NCI-H1417 treated with DMSO at 0.1 percent for 48 hours (cell line): ENCODE measurements at places on chromosomes 12 and 14.
A peak's percentile ranks its signal among the peaks of the same experiment; 100 is the strongest.

GRCh38 chr14:49634547-49635334 lies at the start of gene DNAAF2:
Gene DNAAF2 (minus strand): TSS chr14:49635244. CDS start chr14:49635149, 95 bp downstream.
- peak; percentile 56 for DNase-seq

DNA sequence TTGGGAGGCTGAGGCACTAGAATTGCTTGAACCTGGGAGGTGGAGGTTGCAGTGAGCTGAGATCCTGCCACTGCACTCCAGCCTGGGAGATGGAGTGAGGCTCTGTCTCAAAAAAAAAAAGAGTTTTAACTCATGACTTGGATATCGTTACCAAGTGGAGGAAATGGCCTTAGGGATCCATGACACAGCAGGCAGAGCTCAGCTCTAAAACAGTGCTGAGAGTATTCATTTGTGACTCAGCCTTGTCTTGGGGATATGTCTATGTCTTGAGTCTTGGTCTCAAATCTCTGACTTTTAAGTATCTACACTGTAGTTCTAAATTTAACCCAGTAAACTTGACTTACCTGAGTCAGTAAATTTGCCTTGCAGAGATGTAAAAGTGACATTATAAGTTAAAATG lies 8.8 kb upstream of the PEX5 start:
- DNase-seq: no peak

DNA sequence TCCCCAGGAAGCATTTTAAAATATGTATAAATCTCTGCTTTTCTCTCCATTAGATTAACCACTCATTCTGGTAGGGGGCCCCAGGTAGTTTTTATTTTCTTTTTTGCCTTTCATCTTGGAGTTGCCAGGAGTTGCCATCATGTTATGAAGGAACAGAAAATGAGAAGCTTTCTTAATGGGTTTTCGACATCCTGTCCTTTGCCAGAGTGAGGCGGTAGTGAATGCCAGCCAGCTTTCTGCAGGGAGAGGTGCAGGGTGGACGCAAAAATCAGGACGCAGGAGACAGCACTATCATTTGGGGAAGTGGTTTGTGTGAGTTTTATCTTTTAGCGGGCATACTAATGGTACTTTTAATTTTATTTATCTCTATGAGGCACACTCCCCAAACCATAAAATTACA lies 1.7 kb downstream of the RASSF8 start:
- no peak for DNase-seq

- no peak for DNase-seq
These were observed 1.2 kb upstream of the BMAL2 start for GRCh38 chr12:27331291-27331926.

GRCh38 chr14:71918955-71919354 lies 13.3 kb upstream of the RGS6 start:
- DNase-seq: no peak

DNA sequence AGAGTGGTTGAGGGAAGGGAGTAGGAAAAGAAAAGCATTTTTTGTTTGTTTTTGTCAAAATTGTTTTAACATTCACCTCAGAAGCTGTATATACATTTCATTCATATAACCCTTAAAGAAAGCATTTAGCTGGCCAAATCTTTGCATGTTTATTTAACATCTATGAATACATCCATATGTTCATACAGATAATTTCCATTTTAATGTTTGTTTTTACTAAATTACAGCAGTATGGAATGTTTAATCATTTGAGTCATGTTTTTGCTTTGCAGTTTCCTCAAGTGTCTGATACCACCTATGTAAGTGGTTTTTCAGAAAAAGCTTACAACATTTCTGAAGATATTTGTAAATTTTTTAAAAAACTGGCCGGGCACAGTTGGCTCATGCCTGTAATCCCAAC lies 84.3 kb upstream of the ATF1 start:
- DNase-seq: no peak

- DNase-seq: no peak
These were observed 127.5 kb downstream of the TGFB3 start for GRCh38 chr14:75854111-75854799.

DNA sequence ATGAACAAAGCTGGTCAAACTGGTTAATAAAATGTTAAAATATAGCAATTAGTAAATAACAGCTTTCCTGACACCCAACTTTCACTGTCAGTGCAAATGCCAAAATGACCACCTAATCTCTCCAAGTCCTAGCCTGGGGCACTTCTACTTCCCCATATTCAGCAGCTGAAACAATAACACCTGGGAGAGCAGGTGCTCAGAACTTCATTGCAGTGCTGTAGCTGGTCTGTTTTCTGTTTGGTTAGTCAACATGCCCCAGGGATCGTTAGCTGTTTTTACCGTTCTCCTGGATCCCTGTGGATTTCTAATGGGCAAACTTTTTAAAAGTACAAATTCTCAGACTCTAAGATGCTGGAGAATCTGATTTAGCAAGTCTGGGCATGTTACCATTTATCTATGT lies 759.7 kb downstream of the GALC start:
- DNase-seq: peak; percentile 11

GRCh38 chr12:52494518-52494917 lies 1.5 kb upstream of the KRT6A start:
- no peak for DNase-seq

DNA sequence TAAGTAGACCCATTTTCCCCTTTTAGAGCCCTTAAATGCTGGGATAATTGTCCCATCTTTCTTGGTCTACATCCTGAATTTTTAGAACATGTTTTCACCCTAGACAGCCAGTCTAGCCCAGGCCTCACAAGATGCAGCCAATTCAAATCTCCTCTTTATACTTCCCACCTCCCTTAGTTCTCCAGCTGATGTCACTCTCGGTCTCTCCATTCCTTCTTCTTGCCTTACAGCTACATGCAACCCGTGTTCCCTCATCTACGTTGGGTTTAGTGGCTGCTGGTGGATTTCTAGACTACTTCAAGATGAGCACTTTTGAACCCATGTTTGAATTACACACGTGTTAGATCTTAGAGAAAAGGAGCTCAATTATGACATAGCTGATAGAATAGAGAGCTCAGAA lies 132.0 kb downstream of the PPM1H start:
- no peak for DNase-seq

- DNase-seq: no peak
These were observed 41.0 kb downstream of the GSC start for GRCh38 chr14:94728950-94729349.

GRCh38 chr12:2834581-2835491 lies at the start of gene NRIP2:
Gene NRIP2 (minus strand): TSS chr12:2835035. CDS start chr12:2834983, 52 bp downstream.
- DNase-seq: no peak

DNA sequence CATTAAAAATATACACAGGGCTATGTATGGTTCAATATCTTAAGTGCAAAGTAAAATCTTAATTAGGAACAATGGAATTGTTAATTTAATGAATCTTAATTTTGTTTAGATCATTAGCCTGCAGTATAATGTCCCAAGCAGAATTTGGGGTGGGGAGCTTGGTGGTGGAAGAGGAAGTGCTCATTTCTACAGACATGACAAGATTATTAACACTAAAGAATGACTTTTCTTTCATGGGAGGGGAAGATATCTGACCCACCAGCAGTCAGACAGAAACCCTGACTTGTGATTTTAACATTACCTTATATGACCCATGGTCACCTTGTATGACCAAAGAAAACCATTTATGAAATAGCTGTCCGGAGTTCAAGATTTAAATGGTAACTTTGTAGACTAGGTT lies 41.3 kb upstream of the HIF1A start:
- DNase-seq: no peak

GRCh38 chr14:77988970-77989369 lies 181.2 kb upstream of the NRXN3 start:
- no peak for DNase-seq

- no peak for DNase-seq
These were observed 142.8 kb upstream of the AMIGO2 start for GRCh38 chr12:47222520-47223030.

DNA sequence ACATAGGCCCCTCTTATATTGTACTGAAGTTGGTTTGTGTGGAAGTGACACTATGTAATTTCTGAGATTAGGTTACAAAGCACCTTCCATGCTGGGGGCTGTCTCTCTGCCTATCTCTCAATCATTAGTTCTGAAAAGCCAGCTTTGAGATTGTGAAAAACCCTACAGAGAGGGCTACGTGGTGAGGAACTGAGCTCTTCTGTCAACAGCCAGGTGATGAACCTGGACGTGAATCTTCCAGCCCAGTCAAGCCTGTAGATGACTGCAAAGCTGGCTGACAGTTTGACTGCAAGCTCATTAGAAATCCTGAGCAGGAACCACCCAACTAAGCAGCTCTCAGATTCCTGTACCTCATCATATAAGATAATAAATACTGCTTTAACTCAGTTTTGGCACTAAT lies 36.3 kb upstream of the BBS10 start:
- DNase-seq: no peak

DNA sequence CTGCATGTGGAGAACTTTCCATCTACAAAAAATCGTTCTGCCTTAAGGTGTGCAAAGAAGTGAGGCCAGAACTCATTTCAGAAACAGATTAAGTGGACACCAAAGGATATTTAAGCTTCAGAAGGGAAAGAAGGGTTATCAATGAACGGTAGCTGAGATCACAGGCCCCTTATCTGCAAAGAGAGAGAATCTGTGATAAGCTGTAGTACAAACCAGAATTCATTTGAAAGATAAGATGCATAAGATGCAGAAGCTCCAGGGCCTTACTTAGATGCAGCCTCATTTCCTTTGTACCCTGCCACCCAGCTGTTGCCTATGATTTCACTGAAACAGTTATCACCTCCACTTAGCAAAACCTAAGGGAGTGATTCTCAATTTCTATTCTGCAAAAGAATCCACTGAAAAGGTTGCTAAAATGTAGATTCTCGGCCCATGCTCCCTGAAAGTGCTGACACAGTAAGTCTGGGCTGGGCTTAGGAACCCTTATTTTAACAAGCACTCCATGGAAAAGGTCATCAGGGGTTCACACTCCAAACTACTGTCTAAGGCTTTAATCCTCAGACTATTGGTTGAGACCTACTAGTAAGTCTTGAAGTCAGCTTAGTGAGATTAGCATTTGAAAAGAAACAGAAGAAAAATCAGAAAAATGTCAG lies 64.8 kb downstream of the HELB start:
- no peak for DNase-seq

DNA sequence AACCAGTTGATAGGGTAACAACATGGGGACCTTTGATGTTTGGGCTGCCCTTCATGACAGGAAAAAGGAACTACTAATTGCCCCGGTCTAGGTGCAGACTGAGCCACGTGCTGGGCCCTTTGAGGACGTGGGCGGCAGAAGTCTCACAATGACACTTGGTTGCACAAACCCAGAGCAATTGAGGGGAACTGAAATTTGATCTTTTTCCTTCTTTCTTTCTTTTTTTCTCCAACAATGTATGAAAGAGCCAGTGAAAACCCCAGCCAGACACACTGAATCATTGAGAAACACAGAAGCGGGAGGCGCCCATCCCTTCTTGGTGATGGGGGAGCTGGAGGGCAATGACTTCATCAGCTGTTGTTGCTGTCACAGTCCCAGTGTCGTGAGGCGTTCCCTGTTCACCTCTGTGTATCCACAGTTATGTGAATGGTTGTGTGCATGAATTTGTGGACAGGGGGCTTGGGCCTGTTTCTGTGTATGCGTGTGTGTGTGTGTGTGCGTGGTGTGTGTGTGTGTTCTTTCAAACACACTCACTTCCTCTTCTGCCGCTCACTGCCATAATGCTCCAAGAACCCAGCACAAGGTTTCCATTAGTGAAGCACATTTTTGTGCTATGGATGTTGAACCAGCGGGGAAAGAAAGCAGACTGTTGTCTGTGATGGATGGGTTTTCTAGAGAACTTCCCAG lies 137.5 kb upstream of the CCND2 start:
- no peak for DNase-seq

- DNase-seq: no peak
These were observed 1.2 kb downstream of the PPP1R12A start for GRCh38 chr12:79933532-79934264.

GRCh38 chr14:73491256-73492042 lies 716 bp downstream of the RIOX1 start:
- peak; percentile 46 for DNase-seq

DNA sequence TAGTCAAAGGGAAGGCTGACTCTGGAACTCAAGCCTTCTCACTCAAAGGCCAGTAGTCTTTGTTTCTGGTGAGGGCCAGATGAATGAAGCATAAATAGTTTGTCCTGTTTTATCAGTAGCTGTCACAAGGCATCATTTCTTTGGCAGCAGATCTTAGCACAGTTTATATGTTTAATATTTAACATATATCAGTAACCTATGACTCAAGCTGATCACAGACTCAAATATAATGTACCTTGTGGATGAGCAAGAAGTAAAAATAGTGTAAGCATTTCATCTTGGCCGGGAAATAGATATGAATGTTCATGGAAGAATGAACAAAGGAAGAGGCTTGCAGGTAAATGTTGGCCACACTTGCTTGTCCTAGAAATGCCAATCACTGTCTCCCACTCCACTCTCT lies 158.3 kb upstream of the BMP4 start:
- no peak for DNase-seq

DNA sequence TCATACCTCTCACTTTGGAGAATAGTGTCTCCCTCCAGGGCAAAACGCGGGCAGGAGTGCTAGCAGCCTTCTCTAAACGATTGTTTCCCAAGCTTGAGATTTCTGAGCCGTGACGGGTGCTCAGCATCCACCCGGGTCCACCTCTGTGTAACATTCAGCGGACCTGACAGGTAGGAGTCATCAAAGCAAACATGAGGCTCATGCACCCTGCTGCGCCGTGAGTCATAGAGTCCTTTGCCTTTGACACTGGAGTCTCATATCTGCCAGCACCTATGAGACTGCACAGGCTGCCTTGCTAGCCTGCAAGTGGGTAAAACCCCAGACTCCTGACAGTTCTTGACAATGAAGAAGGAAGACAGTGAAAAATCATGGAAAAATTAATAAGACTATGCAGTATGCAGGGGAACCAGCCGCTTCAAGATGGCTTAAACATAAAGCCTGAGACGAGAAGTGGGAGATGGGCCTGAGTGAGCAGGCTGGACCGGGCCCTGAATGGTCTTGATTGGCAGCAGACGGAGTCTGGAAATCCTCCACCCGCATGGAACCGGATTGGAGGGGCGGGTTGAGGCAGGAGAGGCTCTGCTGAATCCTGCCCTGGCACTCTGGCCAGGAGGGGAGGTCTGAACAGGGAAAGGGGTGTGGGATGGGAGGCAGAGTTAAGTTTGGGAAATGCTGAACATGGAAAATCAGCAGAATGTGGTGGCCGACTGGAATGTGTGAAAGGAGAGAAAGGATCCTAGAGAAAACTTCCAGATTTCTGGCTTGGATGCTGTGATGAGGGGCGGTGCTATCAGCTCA lies 54.2 kb downstream of the LGMN start:
- no peak for DNase-seq

- no peak for DNase-seq
These were observed 110.2 kb downstream of the KTN1 start for GRCh38 chr14:55689981-55690871.

- DNase-seq: no peak
These were observed 27.6 kb downstream of the CCDC63 start for GRCh38 chr12:110874351-110874750.

DNA sequence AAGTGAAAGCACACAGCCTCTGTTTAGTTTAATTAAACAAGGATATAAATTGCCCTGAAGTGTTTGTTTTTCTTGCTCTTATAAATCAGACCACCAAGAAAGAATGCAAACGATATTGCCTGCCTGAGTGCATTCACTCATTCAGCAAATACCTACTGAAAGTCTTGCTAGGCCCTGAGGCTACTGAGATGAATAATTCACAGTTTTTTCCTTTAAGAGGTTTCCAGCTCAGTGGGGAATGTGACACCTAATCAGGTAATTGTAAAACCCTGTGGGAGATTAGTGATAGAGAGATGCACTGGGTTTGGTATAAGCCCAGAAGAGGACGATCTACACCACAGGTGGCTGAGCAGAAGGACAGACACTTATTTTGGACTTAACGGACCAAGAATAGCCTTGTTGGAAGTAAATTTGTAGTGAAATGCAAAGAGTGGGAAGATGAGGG lies 151.4 kb downstream of the SLC35F4 start:
- DNase-seq: peak; percentile 71
